ENCODE measurements at places on chromosomes 12 and 14.

GRCh38 chr12:89622115-89622514 is 86.5 kb downstream of the ATP2B1 start:
- no peak for DNase-seq

GRCh38 chr12:51320695-51321320 is 3.2 kb downstream of the BIN2 start:
- DNase-seq, result no peak

DNA sequence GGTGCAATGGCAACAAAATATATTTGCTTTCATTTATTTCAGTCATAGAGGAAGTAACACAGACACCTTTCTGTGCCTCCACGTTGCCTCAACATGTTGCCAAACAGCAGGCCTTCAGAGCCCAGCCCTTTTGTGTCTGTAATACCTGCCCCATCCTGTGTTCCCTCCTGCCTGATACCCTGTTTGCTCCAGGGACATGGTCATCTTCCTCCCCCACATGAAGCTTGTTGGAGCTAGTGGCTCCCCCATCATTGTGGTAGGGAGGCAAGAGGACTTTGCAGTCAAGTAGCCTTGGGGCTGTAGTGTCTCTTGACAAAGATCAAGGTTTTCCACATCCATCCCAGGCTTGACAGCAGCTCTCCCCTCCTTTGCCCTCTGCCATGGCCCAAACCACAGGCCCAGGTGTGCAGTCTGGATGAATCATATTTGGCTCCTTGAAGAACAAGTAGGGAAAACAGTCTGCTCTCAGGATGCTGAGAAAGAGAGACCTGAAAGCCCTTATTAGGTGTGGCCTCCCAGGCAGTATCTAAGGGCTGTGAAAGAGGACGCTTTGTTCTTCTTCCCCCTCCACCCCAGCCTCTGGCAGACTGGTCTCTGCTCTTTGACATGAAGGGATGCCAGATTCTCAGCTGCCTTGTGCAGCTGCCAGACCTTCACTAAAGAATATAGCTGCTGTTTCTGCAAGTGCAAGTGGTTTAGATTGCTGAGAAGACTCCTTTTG is 329.0 kb downstream of the C12orf75 start:
- DNase-seq, result no peak

DNA sequence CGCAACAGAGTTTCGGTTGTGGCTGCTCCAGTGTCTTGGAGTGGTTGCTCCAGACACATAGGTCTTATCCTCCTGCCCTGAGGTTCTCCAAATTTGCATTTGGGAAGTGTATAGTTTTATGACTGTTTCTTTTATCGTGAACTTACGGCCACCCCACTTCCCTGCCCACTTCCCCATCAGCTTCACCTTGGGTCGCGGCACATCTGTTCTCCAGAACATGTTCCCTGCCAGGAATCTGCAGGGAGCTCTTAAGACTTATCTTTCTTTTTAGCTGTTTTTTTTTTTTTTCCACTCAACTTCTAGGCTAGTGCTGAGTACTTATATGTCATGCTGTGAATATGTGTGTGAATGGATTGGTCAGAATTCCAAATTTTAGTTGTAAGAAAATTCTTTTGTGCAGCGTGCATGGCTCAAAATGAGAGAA is 75.4 kb downstream of the ETV6 start:
- DNase-seq, result no peak

GRCh38 chr12:25023808-25024207 is 74.9 kb upstream of the BCAT1 start:
- DNase-seq, result no peak

DNA sequence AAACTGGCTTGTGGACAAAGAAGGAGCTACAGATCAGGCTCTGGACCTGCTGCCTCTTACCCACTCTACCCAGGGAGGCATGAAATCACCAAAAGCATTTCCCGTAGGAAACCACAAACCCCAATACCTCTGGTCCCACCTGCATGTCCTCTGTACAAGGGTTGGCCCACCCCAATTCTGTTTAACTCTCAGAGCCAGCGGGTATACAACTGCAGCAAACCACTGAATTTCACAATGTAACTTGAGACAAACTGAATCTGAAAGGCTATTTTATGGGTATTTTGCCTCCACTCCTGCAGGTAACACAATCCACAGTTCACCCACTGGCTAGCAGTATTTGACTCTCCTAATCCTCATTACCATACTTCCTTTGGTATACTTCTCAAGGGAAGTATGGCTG is 16.5 kb downstream of the SIX1 start:
- DNase-seq, result no peak

DNA sequence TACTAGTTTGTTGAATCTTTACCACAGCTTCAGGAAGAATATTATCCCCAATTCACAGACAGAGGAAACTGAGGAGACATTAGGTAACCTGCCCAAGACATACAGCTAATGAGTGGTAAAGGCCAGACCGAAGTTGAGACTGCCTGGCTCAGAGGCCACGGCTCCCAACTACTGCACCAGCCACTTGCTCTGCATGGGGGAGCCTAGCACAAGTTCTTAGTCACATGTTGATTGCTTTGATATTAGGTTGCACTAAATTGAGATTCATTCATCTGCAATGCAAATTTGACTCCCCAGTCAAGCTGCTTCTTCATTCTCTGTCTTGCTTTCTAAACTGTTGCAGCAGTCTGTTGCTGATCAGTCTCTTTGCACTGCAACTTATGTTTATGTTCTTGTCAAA is 25.9 kb upstream of the POLR3B start:
- DNase-seq, result no peak

GRCh38 chr14:89648510-89648909 is 231.5 kb upstream of the FOXN3 start:
- no peak for DNase-seq

DNA sequence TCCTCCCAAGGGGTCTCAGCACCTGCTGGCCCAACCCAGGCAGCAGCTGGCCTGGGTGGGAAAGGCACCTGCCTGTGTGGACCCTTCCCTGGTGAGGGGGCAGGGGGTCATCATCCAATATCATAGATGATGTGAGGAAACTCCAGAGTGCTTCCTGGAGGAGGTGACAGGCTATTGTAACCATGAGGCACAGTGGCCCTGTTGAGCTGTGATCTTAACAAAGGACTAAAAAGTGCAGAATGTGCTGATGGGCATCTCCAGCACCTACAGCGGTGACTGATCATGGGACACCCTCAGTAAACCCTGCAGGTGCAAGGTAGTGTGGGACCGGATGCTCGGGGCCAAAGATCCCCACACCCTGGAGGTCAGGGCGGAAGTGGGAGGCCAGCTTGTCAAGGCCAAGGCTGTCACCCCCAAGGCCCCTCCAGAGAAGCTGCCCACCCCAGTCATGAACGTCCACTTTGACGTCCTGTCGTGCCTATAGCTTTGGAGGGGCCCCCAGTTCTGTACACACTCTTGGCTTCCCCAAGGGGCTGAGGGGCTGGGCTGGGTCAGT is 7.5 kb downstream of the MMP17 start:
- DNase-seq, result no peak

DNA sequence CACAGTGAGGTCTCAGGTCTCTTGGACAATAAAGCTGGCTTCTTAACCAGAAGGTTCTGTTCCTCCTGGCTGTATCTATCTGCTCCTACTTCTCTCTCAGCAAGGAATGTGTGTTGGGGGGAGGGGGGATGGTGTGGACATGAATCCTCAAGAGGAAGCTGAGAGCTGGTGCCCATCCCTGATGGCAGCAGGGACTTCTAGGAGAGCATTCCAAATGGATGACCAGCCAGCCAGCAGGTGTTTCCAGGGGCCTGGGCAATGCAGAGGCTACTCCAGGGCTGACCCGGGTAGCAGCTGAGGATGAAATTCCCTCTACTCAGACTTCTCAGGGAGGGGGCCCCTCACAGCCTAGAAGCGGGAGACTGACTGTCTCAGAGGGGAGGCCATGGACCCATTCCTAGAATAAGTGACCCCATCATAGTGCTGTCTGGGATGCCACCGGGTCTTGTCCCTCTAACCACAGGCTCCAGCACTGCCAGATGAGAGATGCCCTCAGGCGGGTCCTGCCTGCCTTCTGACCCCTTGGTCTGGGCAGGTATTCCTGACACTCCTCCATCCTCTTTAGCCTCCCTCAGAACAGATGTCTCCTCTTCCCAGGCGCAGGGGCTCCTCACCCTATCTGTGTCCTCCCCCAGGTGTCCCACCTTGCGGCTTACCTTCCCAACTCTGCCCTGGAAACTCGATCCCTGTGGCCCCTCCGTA is 1.2 kb downstream of the RAB15 start:
- DNase-seq, result no peak

DNA sequence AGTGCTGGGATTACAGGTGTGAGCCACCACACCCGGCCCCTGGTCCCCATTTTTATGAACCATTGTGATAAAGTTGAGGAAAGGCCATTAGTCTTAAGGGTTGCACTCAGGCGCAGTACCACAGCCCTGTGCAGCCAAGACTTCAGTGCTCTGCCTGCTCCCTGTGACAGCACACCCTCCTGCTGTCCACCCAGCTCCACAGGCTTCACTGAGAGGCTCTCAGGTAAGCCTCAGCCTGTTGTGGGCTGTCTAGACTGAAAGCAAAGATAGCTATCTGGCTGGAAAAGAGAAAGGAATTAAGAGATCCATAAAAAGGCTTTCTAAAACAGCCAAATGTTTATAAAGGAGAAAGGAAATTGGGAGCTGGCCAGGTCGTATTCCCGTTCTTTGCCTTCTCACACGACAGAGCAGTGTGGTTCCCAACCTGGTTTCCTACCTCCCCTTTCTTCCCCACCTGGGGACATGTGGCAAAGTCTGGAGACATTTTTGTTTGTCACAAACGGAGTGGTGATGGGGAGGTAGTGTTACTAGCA is 19.1 kb upstream of the DNM1L start:
- no peak for DNase-seq

DNA sequence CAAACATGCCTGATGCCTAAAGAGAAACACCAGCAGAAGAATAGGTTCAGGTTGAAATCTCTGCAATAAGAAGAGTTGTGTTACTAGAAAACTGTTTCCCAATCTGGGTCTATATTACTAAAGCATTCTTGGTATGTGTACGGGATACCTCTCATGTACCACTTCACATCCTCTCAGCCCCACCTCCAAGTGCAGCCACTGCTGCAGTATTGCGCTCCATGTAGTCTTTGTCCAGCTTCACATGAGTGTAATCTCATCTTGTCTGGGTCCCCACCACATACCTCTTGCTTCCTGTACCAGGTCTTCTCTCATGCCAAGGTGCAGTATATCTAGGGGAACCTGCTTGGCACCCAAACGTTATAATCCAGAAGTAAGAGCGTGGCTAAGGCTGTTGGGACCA is 187.5 kb upstream of the EEA1 start:
- no peak for DNase-seq

DNA sequence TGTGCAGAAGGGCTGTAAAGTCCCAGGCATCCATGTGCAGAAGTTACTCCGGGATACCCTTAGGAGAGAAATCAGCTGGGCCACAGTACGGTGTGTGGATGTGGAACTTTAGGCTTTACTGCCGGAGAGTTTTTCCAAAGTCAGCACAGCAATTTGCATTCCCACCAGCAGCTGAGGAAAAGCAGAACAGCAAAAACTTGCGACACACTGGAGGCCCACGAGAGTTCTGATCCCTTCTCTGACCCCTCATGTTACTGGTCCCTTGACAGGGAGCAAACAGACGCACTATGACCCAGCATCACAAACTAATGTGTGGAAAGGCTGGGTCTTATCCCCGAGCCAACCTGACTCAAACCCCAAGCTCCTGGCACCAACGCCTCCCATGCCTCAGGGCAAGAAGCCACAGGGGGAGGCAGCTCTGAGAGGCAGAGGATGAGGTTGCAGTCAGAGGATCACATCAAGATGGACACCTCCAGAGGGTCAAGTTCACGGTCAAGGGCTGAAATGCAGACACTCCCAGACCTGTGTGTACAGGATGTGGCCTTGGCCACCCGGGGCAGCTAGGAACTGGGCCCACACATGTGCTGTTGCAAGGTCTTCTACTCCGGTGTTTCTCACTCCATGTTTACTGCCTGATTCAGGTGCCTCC is 38.6 kb downstream of the CCDC88C start:
- no peak for DNase-seq

DNA sequence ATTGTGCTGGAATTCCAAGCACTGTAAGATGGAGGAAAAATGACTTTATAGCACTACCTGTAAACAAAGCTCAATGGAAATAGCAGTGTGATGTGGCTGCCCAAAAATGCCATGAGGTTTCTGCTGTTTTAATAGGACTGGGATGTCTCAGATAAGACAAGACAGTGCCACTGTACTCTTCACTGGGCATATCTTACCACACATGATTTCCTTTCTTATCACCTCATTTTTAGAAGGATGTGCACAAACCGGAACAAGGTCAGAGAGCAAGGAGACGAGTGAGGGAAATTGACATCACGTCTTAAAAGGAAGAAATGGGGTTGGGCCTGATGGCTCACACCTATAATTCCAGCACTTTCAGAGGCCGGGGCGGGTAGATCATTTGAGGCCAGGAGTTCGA is 38.4 kb upstream of the FGD4 start:
- DNase-seq, result no peak
